ENCODE measurements at places on chromosomes 1 and 21.

- DNase-seq, result no peak
These were observed 665 bp downstream of the DAB1 start for GRCh38 chr1:57423135-57423655.

DNA sequence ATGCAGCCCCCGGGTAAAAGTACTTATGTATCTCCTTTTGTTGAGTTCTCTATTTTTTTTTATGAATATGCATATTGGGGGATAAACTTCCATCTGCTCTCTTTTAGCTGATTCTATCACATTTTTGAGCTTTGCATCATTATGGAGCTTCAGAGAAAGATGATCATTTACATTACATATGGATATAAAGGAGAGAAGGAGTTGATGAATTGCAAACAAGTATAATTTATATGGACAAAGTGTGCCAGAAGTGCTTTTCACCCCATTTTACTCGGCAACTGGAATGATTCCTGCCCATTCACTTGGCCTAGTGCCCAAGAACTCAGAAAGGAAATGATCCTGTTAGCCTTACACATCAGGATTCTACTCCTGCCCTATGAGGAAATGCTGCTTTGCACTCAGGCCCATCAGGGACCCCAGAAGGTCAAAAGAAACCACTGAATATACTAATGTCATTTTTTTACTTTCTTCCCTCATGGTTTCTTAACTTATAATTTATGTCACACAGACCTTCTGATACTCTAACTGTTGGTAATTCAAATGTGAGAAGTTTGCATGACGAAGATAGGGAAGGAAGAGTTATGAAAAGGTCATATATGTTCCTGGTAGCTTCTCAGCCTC is 65.6 kb downstream of the SAMSN1 start:
- no peak for DNase-seq

DNA sequence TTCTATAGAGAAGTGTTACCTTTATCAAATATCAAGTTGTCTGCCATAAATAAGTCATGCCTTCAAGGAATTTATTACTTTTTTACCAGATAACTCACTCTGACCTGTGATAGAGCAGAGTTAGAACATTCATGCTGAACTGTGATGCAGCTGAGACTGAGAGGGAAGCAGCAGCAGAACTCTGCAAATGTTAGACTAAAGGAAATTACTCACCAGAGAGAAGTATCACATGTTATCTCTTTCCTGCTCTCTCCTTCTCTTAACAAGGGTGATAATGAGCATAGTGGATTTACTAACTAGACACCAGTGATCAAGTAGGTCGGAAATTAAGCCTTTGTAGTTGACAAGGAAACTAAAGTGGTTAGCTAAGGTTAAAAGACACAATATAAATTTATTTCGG is 181.6 kb downstream of the RASAL2 start:
- DNase-seq, result no peak

GRCh38 chr1:41359211-41360073 is 1.8 kb upstream of the FOXO6 start:
- no peak for DNase-seq

GRCh38 chr1:200889571-200889970 is 5.1 kb upstream of the INAVA start:
- DNase-seq, result no peak
